Stimulated activated CD4-positive, alpha-beta T cell treated with anti-CD3 and anti-CD28 coated beads, Interleukin-4, amount 100 ng/mL, for 48 hours (primary cell): ENCODE measurements at places on chromosomes 12 and 14.

- no peak for DNase-seq
These were observed 26.6 kb upstream of the PNMA1 start for GRCh38 chr14:73740618-73741326.

- no peak for DNase-seq
These were observed 399.8 kb upstream of the SOX5 start for GRCh38 chr12:24349051-24349799.

DNA sequence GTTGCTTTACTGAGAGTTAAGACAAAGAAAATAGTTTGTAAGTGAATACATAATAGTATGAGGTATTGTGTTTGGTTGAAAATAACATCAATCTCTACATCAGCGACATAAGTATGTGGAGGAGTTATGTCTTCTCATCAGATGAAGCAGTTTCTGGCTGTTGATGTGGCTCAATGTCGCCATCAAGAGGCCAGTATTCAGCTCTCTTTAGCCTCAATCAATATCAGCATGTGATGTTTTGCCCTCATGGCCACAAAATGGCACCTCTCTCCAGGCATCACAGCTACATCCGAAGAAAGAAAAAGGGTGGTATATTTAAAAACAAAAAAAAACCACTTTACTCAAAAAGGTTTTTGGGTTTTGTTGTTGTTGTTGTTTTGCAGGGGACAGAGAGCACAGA, 302.3 kb upstream of the TMEM132C start:
- DNase-seq = no peak

DNA sequence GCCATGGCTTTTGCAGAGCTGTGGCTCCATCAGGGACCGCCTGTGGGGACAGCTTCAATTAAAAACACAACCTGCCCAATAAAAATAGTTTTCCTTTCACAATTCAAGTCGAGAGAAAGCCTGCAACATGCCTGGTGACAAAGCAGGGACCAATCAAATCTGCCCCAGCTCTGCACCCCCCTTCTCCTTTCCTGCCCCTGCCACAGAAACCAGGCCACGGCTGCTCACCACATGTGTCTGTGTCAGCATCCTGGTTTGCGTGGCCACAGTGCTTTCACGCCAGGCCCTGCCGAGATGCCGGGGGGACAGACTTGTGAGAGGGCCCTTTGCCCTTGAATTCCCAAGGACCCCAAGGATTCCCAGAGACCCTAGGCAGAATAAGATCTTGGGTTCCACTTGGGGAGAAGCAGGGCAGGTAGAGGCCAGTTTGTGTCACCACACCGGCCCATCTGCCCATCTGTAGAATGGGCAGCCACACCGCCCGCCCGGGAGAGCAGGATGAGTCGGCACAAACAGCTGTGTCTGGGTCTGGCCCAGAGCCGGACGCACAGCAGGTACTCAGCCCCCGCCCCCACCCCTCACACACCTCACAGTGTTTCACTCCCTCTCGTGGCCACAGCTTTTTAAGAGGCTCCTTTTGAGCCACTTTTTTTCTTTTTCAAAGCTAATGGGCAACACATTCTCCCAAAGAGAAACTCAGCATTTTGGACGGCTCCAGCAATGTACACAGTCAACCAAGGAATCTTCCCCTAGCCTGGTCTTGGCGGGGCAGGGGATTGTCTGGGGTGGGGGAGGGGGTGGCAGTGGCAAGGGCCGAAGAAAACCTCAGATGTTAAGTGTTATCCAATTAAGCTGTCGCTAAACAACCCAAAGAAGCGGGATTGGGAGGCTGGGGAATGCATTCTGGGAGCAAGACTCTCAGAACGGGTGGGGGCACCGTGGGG, 41.5 kb downstream of the BCL11B start:
- peak; percentile 67 for DNase-seq

GRCh38 chr12:52296572-52297215, 5.4 kb upstream of the KRT81 start:
- DNase-seq = no peak

GRCh38 chr12:29346769-29347421, 34.1 kb downstream of the ERGIC2 start:
- no peak for DNase-seq

DNA sequence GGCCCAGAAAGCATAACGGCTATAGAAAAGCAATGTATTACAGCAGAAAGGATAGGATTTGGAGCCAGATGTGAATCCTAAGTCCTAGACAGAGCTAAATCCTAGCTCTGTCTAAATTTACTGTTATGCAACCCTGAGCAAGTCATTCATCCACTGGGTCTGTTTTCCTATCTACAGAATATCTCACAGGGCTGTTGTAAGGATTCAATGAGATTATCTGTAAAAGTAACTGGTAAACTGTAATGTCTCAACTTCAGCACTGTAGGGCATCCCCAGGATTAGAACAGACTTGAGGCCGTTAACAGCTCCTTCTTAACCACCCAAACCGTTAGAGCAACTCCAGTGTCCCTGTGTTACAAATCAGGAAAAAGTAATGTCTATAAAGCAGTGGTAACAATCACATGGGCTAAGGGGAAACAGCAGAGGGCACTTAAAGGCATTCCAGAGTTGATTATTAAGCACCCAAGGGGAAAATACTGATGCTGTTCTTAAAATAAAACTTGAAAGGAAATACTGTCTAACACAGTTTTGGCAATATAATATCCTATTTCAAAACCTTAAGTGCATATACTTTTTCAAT, 10.1 kb downstream of the GMFB start:
- no peak for DNase-seq

GRCh38 chr12:10634427-10634826, 21.0 kb upstream of the MAGOHB start:
- DNase-seq = no peak

GRCh38 chr12:108502922-108503321, 12.2 kb upstream of the FICD start:
- no peak for DNase-seq

GRCh38 chr14:35789651-35790050, 19.4 kb downstream of the RALGAPA1 start:
- no peak for DNase-seq

DNA sequence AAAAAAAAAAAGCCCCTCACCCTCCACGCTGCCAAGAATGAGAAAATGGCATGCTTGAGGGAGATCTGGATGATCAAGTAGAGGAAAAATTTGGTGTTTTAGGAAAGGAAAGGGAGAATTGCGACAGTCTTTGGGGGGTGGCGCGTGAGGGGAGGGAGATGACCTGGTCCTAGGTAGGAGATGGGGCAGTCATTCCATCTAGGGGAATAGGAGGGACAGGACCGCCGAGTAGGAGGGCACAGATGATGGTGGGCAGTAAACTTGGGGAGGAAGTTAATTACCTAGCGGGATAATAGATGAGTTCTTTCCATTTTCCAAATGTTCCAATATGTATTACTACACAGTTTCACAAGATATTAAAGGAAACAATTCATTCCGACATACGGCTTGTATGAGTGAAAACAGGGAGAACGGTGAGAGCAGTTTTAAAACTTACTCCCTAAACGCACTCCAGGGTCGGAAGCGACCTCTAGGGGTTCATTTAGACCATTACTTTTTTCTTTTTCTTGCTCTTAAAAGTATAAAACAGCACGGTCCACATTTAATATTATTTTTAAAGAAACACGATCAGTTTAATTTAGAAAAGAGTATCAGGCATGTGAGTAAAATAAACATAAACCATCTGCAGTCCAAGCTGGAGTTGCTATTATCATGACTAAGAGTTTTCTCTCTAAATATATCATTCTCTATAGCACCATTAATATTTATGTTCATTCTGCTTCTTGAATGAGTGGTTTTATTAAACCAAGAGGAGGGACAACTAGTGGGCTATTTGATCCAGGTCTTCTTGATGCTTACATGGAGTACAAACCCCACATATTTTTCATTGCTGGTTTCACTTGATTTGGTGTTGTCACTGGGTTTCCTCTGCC, 3.0 kb upstream of the FNTB start:
- no peak for DNase-seq

- DNase-seq = no peak
These were observed 154.7 kb downstream of the SLC38A4 start for GRCh38 chr12:46671102-46671501.

DNA sequence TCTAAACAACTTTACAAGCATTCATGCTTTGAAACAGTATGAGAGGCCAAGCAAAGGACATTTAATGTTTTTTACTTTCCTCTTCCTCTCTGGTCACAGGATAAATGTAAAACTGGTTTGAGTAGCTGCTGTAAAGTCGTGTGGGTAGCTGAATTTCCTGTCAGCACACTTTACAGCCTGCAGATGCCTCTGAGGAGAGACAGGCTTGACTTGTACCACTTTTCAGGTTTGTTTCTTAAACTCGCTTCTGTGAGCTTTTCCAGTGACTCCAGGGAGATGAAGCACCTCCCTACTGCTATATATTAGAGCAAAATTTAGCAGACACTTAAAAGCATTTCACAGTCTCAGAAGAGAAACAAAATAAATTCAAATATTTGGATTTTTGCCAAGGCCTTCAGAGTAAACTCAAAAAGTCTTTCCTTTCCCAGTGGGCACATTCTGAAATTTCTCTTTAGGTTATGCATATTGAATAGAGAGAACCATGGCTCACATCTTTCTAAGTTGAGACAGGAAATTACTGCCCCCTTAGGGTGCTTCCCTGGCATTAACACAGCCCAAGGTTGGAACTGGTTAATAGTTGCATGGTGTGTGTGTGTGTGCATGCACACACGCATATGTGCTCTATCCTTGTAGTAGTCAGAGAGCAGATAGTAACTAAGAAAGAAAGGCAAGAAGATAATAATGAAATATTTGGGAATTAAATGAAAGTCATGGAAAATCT, 557.3 kb upstream of the MIS18BP1 start:
- no peak for DNase-seq

DNA sequence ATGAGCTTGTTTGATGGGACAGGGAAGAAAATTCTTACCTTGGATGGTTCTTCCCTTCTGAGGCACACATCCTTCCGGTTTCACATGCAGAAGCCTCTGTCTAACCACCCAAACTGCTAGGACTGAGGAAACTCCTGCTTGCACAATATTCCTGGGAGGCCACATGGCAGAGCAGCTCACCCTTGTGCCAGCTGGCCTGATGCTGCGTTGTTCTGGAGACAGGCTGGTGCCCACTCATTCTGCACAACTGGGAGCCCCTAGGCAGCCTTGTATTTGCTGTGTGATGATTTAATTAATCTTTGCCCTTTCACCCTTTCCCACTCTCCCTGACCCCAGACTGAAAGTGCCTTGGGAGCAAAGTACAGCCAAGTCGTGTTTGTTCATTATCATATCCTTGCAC, 130.8 kb downstream of the RTN1 start:
- DNase-seq = no peak

DNA sequence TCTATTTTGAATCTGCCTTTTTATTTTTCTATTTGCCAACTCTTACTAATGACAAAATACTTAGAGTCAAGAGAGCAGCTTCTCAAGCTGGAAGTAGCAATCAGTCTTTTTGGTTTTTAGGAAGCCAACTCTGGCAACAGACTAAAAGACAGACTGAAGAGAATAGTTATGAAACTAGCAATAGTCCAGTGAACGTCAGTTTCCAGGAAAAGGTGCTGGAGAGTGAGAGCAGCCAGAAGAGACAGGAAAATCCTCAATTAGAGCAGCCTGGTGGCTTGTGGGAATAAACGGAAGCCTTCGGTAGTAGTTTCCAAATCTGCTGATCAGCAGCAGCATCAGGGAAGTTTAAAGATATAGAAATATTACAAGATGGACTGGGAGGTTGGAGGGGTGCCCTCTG, 27.1 kb downstream of the ATG14 start:
- DNase-seq = no peak

GRCh38 chr14:69005432-69006148, 26.5 kb upstream of the ACTN1 start:
- DNase-seq = peak; percentile 17

- DNase-seq = no peak
These were observed 2.8 kb downstream of the MBIP start for GRCh38 chr14:36317650-36318049.

- no peak for DNase-seq
These were observed 7.0 kb downstream of the NCKAP1L start for GRCh38 chr12:54504550-54504949.

DNA sequence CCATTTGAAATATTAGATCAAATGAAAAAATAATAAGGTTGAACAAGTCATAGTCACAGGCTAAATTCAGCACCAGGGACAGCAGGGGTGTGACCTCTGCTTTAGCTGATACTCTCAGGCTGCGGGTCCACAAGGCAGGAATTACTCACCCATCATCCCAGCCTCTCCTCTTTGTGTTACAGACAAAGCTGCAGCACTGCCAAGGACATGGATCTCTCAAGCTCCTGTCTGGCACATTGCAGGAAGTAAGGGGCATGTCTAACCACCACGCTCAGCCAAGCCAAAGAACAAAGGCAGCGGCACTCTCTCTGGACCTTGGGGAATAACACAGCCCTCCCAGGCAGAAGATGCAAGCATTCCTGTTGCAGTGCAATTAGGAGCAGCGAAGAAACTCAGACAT, 783.8 kb downstream of the VRK1 start:
- no peak for DNase-seq

DNA sequence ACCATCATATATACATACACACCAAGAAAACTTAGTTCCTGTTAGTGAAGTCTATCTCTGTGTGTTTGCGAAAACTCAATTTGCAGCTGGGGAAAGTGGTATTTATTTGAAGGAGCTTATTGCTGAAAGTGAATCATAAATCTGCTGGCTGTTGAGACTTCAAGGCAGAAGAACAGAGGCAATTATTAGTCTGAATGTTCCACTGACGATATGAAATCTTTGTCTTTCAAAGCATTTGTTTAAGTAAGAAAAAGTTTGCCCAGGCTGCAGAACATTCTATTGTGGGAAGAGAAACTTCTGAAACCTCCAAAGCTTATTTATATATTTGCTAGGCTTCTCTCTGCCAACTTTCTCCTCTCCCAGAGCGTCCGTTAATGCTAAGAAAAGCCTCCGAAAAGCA, 255.7 kb upstream of the TMPO start:
- DNase-seq = no peak

- DNase-seq = no peak
These were observed 11.4 kb upstream of the ORAI1 start for GRCh38 chr12:121614872-121615467.

DNA sequence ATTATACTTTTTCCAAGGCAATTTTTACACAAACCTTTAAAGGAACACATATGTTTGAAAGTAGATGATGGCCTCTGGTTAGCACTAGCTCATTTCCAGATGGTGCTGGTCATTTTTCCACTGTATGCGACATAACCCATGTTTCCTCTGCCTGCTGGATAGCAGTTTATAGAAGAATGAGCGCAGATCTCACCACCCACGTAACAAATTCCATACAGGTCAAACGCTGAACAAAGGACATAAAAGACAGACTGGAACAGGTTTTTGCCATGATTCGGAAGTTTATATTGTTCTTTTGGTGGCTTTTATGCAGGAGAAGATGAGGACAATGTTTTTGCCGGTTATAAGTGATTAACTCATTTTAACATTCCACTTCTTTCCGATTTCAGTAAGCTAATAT, 30.7 kb downstream of the PPP1R36 start:
- DNase-seq = no peak

DNA sequence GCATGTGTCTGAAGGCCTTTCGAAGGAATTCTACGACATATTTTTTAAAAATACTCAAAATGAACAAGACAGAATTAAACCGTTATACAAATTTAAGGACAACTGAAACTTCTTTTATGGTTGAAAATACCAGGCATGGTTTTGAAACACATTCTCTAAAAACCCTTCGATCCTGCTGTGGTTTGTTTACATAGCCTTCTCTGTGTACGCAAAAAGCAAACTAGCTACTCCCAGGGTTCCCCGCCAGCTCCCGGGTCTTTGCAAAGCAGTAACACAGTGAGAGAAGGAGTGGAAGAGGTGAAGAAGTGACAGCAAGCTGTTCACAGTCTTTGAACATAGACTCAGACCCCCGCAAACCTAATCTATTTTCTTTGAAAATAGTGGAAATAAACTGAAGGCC, 2.2 kb upstream of the TC2N start:
- DNase-seq = no peak
